NCI-H1105 (cell line): ENCODE measurements at places on chromosomes 7 and 10.

DNA sequence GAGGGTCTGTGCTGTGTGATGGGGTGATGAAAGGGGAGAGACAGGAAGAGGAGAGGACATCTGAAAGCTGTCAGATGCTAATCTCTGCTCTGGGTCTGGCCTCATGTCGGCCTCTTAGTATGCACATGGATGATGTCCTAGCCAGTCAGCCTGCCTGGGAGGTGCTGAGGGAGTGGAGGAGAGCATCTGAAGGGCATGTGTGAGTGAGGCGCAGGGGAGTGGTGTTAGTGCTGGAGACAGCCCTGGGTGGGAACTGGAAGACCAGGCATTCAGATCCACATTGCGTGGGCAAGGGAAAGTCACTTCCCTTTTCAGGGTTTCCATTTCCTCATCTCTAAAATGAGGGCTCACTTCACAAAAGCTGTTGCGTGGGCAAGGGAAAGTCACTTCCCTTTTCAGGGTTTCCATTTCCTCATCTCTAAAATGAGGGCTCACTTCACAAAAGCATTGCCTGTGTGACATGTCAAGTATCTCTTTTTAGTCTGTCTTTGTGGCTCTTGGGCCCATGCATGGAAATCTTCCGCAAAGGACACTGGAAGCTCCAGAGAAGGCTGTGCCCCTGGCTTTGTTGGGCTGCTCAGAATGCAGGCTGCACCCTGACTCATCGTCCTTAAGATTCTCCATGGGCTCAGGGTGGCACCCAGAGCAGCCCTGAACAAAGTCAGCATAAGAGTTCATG is 10.0 kb downstream of the SFTPD start:
- DNase-seq: no peak

- DNase-seq: no peak
These were observed 36.0 kb upstream of the LEP start for GRCh38 chr7:128205068-128205467.

DNA sequence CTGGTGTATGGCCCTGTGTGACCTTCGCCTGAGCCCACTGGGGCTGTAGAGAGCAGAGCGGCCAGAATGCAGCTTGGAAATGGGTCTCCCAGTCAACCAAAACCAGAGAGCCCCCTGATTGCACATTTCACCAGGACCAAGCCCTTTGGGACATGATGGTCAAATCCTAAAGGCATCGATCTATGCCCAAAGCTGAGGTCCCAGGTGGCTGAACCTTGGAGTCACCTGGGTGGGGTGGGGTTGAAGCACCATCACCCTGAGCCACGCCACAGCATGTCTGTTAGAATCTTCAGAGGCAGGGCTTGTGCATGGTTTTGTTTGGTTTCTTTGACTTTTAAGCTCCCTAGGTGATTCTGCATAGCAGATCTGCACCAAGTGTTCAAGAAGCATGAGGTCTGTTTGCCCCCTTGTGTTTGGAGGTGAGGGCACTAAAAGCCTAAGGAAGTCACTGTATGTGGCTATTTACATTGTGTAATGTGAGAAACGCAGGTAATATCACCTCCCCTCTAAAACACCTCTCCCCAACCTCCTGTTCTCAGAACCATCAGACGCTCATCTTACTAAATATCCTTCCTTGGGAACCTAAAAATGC is 9.6 kb downstream of the PKD1L1 start:
- no peak for DNase-seq

DNA sequence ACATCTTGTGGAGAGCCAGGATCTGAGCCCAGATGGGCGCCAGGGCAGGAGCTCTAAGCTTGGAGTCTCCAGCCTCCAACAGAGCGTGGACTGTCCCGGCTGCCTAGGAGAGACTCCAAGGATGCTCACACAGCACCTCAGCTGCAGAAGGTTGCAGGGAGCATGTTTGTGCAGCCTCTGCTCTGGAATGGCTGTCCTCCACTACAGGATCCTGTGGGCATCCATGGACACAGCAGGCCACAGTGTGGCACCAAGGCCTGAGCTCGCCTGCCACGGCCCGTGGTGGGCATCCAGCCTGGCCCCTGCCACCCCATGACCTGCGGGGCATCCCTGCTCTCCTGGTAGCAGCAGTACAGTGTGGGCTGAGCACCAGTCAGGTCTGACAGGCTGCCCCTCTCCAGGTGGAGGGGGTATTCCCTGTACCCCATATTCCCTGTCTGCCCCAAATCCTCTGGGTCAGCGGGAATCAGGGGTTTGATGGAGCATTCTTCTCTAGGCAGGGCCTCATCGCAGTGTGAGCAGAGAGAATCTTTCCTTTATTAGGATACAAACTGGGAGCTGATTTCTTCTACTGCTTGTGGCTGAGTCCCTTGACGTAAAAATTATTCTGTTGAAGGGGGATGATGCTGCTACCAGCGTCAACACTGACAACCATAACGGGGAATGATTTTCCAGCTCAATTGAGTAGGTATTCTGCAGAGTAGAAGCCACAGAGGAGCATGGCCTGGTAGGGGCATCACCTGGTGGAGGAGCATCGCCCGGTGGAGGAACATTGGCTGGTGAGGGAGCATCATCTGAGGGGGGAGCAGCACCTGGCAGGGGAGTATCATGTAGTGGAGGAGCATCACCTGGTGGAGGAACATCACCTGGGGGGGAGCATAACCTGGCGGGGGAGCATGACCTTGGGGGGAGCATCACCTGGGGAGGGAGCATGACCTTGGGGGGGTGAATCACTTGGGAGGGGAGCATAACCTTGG is 60.6 kb downstream of the GLRX3 start:
- no peak for DNase-seq

- DNase-seq: no peak
These were observed 4.5 kb upstream of the DNMBP start for GRCh38 chr10:100014071-100014762.

GRCh38 chr7:80184693-80185092 is 50.1 kb downstream of the GNAI1 start:
- DNase-seq: no peak

DNA sequence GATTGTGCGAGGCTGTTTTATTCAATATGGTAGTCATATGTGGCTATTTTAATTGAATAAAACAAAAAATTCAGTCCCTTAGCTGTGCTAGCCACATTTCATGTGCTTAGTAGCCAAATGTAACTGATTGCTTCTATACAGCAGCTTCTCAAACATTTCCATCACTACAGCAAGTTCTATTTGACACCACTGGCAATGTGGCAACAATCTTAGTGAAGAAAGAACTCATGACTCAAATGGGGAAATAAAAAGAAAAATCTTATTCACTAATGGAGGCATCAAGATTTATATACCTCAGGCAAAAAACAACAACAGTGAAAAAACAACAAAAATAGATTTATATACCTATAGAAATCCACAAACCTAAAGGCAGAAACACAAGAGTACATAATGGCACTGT is 17.9 kb downstream of the SEM1 start:
- no peak for DNase-seq

- no peak for DNase-seq
These were observed 40.6 kb downstream of the NHLRC2 start for GRCh38 chr10:113895018-113895417.

GRCh38 chr10:634256-634655 is 55.2 kb downstream of the DIP2C start:
- peak; percentile 5 for DNase-seq

- DNase-seq: no peak
These were observed 5.1 kb downstream of the WIPI2 start for GRCh38 chr7:5195157-5195556.

GRCh38 chr7:129367700-129368388 is 66.4 kb upstream of the STRIP2 start:
- peak; percentile 49 for DNase-seq

- DNase-seq: no peak
These were observed 131.3 kb downstream of the CDK14 start for GRCh38 chr7:90727412-90727811.

- no peak for DNase-seq
These were observed 88.7 kb upstream of the PDGFA start for GRCh38 chr7:608361-608760.

DNA sequence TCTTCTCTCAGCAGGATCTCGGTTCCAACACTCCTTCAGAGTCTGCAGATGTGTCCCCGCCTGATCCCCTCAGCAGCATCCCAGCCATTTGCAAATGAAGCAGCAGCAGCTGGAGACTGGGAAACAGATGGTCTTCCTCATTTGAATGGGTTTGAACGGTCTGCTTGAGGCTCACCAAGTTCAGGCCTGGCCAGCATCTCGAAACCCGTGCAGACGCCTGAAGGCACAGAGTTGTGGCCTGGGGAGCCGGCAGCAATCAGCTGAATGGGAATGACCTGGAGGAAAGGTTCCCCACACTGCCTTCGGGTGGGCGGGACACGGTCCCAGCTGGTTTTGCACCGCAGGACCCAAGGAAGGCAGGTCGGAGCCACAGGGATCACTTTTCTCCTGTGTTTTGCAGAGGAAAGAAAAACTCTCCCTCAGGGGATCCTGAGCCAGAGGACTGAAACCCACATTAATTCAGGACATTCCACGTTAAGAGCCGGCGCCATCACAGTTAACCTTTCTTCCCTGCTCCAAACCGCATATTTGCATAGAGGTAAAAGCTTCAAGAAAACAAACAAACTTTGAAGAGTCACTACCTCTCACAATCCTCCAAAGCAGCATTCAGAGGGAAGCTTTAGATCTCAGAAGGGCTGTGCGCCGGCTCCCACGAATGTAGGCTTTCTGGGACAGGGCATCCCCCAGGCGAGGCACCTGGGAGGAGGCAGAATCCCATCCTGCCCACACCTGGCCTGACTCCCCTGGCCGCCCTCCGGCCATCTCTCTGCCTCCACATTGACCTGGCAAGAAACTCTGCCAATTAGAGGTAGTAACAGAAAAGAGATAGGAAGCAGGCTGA is 17.7 kb downstream of the FGFR2 start:
- no peak for DNase-seq

DNA sequence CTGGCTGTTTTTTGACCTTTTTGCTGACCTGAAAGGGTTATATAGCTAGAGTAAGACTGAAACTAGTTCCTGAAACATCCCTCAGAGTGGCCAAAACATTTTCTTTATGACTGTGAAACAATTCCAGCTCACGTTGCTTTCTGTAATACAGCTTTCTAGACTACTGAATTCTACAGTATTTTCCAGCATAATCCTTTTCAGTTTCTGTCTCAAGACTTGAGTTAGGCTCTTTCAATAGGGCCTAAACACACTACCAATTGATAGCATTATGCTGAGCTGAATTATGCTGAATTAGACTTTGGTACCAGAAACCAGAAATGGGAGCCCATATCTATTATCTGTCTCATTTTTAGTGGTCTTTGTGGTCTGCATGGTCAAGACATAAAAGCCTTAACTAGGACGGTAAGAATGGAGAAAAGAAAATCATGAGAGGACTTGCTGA is 72.6 kb downstream of the EPDR1 start:
- no peak for DNase-seq

DNA sequence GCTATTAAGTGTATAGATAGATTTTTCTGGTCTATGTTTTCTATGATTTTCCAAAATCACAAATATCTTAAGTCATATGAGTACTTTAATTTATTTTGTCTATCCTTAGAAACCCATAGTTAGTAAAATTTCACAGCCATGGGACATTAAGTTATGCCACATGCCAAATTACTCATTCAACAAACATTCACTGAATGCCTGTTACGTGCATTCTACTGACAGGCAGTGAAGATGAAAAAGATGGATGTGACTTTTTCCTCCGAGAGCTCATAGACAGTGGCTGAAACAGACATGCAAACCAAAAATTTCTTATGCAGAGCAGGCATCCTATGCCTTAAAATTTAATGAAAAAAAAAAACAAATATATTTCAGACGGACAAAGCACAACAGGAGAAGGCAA is 84.9 kb downstream of the CHRM2 start:
- DNase-seq: no peak

DNA sequence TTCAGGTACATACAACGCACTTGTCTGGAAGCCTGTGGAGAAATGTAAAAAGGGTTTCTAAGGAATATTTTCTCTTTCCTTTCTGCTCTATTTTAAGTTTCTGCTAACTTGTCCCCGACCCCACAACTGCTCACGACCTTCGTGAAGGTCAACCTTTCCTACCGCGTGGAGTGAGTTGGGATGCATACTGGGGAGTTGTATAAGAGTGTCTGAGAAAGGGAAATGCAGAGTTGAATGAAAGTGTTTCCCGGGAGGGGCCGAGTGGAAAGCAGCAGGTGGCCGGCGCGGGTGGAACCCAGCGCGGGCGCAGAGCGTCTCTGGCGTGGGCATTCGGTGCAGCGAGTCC is 17.9 kb upstream of the ACBD5 start:
- DNase-seq: no peak
